ENCODE measurements at places on chromosomes 12 and 14.

DNA sequence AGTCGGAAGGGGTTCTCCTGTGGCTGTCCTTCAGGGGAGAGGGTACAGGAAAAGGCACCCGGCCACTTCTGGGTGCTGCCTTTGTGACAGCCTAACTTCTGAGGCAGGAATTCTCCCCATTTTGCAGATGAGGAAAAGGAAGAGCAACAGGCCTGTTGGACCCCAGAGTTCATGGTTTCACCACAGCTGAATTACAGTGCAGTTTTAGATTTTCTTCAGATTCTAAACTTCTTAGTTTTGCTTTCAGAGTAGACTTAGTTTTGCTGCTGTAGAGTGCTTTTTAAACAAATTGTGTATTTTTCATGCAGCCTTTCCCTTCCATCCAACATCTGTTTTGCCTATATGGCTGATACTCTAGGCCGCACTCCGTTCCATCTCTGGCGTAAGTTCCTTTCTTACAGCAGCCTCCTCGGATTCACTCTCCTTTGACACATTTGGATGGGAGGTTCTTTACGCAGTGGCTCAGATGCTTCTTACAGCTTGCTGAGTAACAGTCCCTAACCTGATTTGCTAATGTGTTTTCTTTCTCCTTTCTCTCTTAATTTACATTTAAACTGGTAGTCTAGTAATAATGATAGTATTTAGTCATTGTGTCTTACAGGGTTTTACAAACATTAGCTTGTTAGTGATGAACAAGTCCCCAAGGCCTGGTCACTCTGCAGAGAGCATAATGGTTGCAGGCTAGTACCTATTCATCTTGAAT lies 7.8 kb downstream of the TRAF3 start:
- no peak for DNase-seq

DNA sequence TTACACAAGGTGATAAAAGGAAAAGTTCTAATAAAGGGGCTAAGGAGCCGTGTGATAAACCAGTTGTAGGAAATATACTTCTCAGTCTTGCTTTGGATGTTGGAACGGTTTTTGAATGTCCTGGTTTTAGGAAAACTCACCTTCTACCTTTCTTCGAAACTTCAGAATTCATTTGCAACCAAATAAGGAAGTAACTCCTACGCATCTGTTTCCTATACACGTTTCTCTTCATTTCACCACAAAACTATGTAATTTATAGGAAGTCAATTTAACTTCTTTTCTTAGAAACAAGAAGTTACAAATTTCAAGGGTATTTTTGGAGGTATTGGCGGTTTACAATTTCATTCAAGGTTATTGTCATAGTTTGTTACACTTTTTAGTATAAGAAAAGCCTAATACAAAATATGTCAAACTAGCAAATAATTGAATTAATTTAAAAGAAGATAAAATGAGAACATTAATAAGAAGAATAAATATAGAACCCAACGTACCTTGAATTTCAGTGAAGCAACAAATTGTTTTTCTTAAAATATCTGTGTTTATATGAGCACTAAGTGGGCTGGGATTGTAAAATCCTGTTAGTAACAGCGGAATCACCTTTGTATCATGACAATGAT lies 33.2 kb upstream of the CD69 start:
- no peak for DNase-seq

- DNase-seq = no peak
Measured at GRCh38 chr12:62900686-62901272, 34.2 kb downstream of the PPM1H start.

DNA sequence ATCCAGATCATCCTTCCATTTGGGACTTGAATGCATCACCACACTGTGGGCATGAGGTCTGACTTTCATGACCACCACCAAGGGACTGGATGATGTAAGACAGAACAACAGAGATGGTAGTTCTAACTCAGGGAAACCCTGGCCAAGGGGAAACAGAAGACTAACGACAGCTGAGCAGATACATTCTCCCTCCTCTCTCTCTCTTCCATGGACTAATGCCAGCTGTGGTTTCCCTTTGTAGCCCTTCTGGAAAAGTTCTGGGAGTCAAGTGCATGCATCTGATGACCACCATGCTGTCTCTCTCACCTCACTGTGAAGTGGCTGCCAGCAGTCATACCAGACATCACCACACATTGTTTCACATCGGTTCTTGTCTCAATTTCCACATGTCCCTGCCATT lies 3.4 kb downstream of the TAS2R30 start:
- DNase-seq = no peak

GRCh38 chr14:96221109-96221650 lies 16.5 kb downstream of the BDKRB2 start:
- no peak for DNase-seq

GRCh38 chr12:115407036-115407435 lies 723.1 kb upstream of the TBX3 start:
- DNase-seq = no peak

DNA sequence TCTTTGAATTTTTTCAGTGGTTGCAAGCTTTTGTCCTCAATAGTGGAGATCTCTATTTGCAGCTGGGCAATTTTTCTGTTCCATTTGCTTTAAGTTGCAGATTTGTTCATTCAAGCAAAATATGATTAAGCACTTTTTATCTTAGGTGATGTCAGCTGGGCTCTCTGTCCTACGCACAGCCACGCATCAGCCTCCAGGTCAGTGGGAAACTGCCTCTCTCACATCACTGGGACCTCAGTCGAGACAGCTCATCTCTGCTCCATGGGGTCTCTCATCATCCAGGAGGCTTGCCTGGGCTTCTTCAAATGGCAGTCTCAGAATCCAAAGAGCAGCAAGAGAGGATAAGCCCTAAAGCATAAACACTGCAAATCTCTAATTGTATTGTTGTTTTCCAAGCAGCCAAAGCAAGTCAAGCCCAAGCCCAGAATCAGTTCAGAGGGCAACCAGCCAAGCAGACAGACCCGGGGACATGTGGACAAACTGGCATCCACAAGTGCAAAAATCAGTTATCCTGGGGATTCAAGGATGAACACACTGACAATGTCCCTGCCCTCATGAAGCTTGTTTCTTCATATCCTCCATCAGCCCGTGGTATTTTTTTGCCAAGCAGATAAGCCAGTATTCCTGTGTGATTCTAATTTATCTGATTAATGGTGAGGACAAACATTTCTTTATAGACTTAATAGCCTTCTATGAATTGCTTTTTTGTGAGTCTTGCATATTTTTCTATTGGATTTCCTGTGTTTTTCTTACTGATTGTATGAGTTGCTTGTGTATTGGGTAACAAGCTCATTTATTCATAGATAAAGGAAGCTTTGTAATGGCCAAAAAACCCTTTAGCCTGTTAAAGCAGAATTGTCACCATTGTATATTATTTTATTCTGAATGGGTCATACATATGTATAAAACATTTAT lies 262.5 kb downstream of the GXYLT1 start:
- DNase-seq = no peak

GRCh38 chr14:65226824-65227604 lies 124.7 kb upstream of the MAX start:
- no peak for DNase-seq

DNA sequence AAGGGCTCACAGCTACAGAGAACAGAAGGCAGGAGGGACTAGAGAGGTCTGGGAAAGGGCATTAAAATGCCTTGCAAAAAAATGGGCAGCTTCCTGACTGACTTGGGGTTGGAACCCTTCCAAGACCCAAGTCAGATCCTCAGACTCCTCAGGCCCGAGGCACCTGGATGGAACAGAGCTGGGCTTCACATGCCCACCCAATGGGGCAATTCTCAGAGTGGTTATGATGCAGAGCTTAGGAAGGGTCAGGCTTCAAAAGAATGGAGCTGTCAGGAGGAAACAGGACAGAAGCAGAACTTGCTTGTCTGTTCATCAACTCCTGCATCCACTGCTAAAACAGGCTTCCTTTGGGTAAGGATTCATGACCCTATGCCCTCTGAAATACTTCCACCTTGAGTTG lies 9.7 kb upstream of the KRT1 start:
- no peak for DNase-seq

DNA sequence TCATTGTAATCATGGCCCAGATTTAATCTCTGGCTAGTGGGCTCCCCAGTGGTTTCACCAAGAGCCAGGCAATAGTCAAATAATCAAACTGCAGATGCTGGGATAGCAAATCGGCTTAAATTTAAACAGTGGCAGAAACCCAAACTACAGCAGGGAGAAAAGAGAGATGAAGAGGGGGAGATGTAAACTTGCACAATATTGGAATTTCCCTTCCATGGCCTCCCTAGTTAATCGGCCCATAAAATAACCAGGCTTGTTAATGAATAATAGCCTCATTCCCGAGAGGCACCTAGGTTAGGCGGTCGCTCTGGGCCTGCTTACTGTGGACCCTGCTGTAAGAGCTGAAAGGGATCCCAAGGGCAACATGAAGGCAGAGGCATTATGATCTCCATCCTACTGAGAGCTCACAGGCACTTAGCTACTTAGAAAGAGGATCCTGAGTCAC lies 116.2 kb downstream of the NUAK1 start:
- DNase-seq = no peak

GRCh38 chr12:14111230-14111865 lies 129.9 kb upstream of the GRIN2B start:
- no peak for DNase-seq

- DNase-seq = no peak
Measured at GRCh38 chr12:74538491-74539258, 1.0 kb downstream of the ATXN7L3B start.

GRCh38 chr14:26729851-26730250 lies 132.0 kb upstream of the NOVA1 start:
- no peak for DNase-seq

DNA sequence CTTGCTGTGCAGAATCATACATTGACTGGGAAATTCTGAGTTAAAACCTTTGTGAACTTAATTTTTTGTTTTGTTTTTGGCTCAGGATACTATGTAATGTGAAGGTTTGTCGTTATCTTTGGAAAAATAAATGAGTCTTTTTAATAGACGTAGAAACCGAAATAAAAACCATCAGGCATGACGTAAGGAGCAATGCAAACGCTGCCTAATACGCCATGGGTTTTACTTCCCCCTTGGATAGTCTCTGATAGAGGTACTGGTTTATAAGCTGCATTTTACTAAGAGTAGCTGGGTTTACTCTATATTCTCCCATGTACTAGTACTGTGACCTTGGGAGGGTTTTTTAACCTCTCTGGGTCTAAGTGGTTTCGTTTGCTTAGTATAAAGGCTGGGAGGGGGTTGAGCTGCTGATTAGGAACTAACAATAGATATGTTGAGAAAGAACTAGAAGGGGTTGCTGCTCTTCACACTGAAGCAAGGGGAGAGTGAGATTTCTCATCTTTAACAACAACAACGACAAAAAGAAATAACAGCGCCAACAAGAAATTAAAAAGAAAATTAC lies 66.8 kb upstream of the SLCO1C1 start:
- DNase-seq = no peak

DNA sequence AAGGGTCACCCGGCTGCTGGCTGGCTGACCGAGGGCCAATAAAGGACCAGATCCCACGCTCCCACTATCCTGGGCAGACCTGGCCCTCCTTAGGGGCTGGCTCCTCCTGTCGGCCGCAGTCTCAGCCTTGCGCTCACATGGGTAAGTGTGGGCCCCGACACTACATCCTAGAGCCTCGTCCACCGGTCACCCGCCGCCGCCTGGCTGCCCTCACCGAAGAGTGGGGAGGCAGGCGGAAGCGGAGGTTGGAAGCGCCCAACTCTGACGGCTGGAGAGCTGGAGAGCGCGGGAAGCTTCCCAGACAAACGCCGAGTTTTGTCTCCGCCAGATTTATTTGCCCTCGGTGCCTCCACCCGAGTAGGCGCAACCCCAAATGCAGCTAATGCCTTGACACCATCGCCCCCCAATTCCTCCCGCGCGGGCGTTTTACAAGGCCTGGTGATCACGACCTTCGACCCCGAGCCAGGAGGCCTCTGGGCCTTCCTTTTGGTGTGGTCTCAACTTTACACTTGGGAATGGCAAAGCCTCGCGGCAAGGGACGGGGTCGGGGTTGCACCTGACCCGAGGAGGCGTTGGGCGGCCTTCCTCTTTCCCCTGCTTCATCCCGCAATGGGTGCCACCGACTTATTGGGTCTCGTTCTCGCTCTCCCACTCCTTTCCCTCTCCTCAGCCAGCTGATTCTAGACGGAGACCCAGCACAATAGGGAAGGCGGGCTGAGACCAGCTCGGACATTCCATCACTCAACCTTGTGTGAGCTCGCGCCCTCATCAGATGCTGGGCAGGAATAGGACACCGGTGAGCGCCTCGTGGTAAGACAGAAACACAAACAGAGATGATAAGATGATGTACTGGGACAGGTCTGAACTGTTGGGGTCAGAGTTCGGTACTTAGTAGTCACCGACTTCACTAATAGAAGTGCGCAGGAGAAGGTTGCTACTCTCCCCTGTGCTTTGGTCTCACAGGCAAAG lies 78.3 kb upstream of the ANO4 start:
- DNase-seq = no peak

- no peak for DNase-seq
Measured at GRCh38 chr14:63670692-63671091, 29.0 kb upstream of the WDR89 start.

GRCh38 chr14:64119500-64119899 lies 174.7 kb downstream of the ESR2 start:
- no peak for DNase-seq

DNA sequence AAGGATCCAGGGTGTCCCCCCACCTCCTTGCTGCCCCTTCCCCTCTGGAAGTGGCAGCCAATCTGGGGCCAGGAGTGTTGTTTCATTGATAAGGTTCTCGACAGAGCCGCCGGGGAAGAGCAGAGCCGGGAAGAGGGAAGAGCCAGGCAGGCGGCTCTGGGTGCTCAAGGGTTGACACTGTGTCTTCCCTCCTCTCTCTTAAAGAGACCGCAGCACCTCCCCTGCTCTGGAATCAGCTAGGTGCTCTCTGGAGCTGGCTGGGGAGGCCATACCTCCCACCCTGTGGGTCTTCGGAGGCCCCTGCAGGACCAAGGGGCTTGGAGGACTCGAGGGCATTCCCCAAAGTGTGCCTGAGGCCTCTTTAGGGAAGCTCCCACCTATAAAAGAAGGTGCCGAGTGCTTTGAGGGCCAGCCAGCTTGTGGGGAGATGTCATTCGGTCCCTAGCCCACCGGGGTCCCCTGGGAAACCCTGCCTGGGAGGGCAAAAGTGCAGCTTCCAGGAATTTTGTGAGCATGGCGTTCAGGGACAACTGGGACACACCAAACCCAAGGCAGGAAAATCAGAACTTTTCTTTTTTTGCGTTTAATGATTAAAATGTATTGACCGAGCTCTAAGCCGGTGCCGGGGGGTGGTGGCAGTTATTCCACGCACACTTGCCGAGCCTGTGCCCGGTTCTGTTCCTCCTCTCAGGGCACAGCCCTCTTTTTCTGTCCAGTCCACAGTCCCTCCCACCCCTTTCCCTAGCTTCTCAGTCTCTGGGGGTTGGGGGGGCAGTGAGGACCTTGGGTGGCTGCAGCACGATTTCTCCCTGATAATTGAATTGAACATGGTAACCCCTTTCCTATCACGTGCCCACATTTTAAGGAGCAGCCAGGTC lies 3.0 kb downstream of the SETD1B start:
- DNase-seq = no peak
